ENCODE measurements at places on chromosomes 1 and 21.

DNA sequence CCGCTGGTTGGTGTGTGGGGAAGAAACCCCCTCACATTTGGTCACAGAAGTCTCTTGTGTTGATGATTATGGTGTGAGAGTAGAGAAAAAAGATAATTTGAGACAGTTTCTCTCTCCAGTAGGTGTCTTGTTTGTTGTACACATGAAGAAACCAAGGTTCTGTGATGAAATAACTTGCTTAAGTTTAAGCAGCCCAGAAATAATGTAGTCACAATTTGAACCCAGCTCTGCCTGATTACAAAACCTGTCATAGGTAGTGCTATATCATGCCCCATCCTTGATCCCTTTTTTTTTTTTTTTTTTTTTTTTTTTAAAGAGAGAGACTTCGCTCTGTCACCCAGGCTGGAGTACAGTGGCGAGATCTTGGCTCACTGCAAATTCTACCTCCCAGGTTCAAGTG lies 4.9 kb downstream of the MFN2 start:
- no peak for DNase-seq

DNA sequence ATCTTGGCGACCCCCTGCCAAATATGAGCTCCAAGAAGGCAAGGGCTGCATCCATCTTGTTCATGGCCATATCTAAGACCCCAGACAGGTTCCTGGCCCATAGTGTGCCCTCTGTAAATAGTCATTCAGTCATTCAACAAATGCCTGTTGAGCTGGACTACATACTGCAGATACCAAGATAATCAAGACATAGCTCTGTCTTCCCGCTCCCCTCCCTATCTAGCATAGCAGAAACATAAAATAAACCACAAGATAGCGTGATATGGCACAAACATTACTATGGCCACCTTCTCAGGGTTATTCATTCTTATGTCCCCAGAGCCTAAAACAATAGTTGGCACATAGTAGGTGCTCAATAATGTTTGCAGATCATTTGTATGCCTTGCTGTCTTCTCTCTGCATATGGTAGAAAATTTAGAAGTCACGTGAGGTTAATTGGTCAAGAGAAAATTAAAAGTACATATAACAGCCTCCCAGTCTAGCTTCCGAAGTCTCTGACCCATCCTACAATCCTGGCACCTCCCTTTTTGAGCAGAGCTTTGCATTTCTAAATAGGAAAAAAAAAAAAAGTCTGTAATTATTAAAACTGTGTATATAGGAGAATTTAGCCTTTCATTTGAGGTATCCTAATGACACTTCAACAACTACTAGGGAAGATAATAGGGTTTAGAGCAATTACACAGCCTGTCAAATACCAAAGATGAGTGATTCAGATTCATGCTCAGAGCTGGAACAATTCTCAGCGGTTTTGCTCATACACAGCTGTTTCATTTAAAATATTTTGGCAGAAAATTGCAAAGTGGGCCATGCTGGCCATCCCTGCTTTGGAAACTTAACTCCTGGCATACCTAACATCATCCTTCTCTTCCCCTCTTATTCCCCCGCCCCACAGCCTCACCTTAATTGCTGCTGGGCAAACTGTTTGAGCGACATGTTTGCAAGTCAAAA lies 219.0 kb downstream of the KAZN start:
- no peak for DNase-seq

- no peak for DNase-seq
Observed at GRCh38 chr1:182192215-182192614, 130.7 kb upstream of the ZNF648 start.

- peak; percentile 99 for DNase-seq
Observed at GRCh38 chr1:45303520-45304310, 23.0 kb upstream of the HPDL start.

DNA sequence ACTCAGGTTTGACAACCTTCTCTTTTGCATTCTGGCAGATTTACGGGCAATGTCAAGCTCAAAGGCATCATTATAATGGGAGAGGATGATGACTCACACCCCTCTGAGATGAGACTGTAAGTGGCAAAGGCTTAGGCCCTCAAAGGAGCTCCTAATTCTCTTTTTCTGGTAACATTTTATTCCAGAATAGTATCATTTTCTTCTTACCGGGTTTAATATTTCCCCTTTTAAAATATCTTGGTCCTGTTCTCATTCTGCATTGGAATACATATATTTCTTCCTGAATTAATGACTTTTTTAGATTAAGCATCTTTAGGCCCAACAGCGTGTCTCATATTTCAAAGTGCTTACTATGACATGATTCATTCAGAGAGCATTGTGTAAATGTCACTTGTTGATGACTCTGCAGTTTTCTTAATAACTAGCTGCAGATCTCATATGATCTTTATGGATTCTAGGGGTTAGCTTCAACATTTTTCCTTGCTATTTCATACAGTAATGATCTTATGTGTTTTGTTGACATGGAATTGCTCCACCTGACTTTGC lies 1.7 kb downstream of the PITHD1 start:
- no peak for DNase-seq

GRCh38 chr1:89022167-89022959 lies at the start of gene GBP3:
TSS of gene GBP3 (minus strand) at chr1:89022866. CDS start at chr1:89020721, 2,145 bp downstream.
- DNase-seq: no peak

GRCh38 chr1:42737257-42737656 lies 2.8 kb downstream of the CLDN19 start:
- no peak for DNase-seq

DNA sequence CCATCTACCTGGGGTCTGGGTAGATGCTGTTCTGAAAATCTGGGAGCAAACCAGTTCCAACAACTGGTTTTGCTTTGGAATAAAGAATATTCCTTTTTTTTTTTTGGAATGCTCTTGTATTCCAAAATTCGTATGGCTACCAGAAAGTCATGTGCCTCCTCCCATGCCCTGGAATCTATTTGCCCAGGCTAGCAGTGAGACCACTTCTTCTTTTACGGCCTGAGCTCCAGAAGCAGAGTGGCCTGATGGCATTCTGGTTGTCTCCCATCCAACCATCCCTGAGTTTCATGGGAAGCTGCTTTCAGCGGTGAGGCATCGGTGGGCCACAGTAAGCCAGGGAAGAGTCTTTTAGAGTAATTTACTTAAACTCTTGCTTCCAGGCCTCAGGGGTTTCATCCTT lies 113.4 kb upstream of the RAB4A start:
- no peak for DNase-seq

GRCh38 chr21:39036581-39036980 lies 146.7 kb downstream of the PSMG1 start:
- DNase-seq: no peak

DNA sequence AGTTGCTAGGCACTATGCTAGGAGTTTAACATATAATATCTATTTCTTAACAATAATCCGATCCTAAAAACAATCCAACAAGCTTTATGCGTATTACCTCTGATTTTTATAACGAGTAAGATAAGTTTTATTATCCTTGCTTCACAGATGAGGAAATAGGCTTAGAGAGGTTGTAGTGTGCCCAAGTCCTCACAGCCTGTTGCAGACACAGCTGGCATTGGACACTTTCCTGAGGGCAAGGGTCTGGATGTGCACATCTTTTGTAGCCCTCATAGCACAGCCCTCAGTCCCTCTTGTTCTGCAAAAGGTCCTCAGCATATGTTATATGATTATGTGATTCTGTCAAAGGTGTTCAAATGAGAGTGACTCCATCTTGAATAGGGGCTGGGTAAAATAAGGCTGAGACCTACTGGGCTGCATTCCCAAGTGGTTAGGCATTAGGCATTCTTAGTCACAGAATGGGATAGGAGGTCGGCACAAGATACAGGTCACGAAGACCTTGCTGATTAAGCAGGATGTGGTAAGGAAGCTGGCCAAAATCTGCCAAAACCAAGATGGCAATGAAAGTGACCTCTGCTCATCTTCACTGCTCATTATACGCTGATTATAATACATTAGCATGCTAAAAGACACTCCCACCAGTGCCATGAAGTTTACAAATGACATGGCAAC lies 75.7 kb upstream of the F3 start:
- no peak for DNase-seq

DNA sequence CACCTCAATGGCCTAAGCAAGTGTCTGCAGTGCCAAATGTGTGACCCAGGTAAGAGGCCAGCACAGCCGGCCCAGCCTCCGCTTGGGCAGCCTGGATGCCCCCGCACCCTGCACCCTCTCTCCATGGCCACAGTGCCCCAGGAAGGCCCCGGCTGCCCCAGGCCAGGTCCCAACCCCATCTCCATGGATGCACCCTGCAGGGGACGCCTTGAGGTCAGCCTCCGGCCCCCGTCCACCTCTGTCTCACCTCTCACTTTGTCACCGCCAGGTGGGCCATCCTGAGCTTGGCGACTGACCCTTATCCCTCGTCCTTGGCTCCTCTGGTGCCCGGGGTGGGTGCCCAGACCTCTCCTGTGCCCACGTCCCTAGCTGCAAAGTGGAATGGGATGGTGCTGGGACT lies 2.2 kb downstream of the TNFRSF14 start:
- DNase-seq: no peak

DNA sequence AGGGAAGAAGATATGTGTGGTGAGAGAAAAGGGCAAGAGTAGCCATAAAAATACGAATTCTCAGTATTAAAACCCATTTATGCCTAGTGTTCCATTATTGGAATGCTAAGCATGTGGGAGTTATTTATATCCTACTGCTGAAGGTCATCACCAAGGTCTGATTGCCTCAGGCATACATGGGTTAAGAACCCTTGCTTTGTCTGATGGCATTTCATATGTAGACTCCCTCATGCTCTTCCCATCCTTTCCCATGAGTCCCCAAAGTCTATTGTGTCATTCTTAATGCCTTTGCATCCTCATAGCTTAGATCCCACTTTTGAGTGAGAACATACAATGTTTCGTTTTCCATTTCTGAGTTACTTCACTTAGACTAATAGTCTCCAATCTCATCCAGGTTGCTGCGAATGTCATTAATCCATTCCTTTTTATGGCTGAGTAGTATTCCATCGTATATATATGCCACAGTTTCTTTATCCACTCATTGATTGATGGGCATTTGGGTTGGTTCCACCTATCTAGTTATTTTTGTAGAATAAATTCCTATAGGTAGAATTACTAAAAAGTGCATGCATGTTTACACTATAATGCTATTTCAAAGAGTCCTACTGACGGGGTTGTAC lies 172.5 kb downstream of the DYRK1A start:
- DNase-seq: no peak

Data from left hindlimb (tissue), 1 donor.